CD4-positive, alpha-beta T cell treated with Interleukin-6 at 100 ng/mL for 8 hours (primary cell): ENCODE measurements at places on chromosomes 4 and X.

DNA sequence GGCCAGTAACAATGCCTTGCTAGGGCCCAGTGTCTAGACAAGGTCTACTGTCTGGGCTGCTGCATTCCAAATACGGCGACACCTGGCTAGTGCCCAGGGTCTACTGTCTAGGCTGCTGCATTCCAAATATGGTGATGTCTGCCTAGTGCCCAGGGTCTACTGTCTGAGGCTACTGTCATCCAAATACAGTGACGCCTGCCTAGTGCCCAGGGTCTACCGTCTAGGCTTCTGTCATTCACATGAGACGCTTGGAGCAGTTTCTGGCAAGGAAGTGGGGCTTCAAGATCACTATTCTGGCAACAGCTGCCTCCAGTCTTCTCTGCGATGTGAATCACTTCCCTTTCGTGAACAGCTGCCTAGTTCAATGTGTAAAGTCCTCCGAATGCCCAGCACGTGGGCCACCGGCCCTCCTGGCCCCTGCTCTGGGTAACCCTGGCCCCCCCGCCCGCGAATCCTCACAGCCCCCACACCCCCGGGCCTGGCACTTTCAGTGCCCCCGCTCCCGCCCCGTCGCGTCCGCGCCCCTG lies 12.7 kb downstream of the ACOX3 start:
- no peak for DNase-seq

GRCh38 chr4:144648042-144648441 lies 2.1 kb downstream of the HHIP start:
- no peak for DNase-seq

- DNase-seq, result no peak
Measured at GRCh38 chr4:68346461-68346860, 3.4 kb downstream of the YTHDC1 start.

DNA sequence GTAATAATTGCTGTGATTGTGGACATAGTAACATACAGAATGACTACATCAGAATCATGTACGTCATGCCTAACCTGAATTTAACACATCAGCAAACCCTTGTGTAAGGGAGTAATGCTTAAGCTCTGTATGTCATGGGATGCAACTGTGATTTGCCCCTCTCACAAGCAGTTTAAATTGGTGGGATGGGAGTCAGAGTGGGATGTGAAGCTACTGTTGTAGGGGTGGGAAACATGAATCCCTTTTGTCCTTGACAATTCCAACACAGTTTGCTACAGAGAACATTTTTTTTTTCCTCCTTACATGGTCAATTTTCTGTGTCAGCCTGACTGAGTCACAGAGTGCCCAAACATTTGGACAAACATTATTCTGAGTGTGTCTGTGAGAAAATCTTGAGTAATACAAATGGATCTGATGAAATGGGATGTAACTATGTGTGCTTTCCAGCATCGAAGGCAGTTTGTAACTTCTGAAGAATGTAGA lies 392.8 kb downstream of the GPM6A start:
- DNase-seq, result no peak

- no peak for DNase-seq
Measured at GRCh38 chr4:11252149-11252548, 176.5 kb downstream of the HS3ST1 start.

DNA sequence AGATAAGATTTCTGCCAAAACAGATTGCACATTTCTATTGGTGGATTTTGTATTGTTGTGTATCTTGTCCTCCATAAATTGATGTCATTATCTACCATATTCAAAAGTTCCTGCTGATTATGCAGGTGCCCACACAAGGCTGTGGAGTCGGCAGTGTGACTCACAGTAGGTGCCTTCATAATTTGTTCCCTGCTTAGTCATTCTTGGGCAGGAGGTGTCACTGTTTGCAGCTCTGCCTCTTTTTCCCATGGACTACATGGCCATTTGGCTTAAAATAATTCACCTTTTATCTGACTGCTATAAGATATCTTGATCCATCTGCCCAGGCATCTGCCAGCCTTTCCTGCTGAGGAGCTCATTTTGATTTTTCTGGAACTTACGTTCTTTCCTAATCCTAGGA lies 33.6 kb upstream of the ENPEP start:
- no peak for DNase-seq

DNA sequence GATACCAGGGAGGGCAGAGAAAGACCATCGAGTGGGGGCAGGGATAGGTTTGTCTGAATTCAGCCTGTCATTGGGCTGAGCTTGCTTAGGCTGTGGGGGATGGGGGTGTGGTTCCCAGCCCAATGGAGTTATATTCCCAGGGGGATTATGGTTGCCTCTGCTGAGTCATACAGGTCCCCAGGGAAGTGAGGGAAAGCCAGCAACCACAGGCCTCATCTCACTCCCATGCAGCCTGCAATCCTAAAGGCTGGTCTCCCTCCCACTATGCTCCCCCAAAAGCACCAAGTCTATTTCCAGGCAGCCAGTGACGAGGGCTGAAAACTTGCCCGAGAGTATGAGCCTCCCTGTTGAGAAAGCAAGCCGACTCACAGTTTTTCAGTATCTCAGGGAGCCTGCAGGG lies 39.3 kb downstream of the AFM start:
- DNase-seq, result no peak

- no peak for DNase-seq
Measured at GRCh38 chr4:1819284-1819683, 26.2 kb downstream of the FGFR3 start.

GRCh38 chrX:142043196-142043595 lies 139.5 kb downstream of the MAGEC1 start:
- DNase-seq, result no peak

DNA sequence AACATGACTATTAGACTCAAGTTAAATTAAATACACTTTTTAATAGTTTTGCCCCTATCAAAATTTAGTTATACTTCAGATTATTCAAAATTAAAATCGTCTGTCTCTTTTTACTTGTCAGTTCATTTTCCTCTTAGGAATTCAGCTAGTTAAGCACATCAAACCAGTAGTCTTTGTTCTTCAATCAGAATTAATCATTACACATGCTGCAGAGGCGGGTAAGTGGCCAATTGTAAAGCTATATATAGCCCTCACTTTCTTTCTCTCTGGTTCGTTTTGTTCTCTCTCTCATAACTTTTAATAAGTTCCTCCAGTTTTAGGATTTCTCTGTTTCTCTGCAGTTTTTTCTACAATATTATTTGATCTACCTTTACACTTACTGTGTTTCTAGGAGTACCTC lies 359.1 kb upstream of the PABPC4L start:
- no peak for DNase-seq

DNA sequence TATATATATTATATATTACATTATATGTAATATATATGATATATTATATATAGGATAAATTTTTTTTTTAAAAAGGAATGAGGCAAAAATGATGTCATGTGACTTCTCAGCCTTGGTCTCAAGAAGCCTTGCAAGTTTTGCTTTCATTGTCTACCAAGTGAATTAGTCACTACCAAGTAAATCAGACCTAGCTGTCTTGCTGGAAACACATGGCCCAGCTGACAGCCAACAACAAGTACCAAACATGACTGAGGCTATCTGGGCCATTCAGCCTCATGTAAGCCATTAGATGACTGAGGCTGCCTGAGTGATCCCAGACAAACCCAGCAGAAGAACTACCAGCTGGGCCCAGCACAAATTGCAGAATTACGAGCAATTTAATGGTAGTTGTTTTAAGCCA lies 44.9 kb downstream of the HAND2 start:
- DNase-seq, result no peak

- DNase-seq, result no peak
Measured at GRCh38 chr4:104749062-104749461, 254.4 kb upstream of the CXXC4 start.

DNA sequence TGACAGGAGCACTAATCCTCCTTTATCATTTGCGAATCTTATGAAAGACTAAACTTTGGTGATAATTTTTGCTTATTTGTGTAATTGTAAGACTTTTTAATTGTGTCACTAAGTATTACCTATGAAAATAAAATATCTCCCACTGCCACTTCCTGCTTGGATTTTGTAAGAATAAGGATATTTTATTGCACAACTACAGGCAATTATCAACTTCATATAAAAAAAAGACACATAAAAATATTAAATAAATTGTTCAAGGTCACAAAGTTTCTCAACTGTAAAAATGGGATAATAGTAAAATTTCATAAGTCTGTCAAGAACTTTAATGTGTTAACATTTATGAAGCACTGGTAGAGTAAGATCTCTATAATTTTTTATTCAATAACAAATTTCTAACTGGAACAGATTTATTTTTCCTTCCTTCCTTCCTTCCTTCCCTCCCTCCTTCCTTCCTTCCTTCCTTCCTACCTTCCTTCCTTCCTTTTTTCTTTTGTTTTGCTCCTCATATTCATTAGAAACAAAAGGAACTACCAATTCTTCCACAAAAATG lies 527.6 kb upstream of the FAM47C start:
- no peak for DNase-seq

GRCh38 chr4:142043509-142043908 lies 407.1 kb downstream of the IL15 start:
- no peak for DNase-seq

DNA sequence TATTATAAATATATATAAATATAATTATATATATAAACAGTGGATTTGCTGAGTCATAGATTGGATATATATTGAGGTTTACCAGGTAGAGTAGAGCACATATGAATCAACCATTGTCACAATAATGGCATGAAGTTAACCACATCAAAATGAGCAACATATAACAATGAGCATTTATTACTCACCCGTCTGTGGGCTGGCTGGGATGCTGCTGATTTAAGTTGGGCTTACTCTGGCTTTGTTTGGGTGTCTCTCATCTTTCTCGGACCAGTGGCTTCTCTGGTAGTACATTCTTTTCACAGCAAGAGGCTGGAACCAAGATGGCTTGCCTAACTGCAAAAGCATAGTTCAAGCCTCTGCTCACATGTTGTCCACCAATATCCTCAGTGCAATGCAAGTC lies 111.7 kb upstream of the TAPT1 start:
- DNase-seq, result no peak

GRCh38 chr4:170025523-170026252 lies 507 bp downstream of the MFAP3L start:
- DNase-seq, result no peak

GRCh38 chr4:26459756-26460530 lies 30.3 kb downstream of the CCKAR start:
- no peak for DNase-seq

DNA sequence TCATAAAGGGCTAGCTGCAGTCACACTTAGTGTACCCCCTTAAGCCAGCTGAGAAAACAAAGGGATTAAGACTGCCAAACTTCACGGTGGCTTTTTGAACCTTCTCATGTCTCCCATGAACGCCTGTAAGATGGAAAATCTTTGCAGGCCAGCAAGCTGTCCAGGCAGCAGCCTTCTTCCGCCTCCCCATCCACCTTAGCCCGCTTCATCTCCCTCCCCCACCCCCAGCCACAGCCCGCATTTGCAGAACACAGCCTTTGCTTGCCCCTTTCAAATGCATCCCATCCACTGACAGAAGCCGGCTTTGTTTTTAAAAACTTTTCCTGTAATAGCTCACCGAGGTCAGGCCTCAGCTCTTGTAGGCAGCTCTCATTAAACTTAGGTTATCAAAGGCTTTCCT lies 113.8 kb upstream of the FAM9B start:
- DNase-seq, result no peak

DNA sequence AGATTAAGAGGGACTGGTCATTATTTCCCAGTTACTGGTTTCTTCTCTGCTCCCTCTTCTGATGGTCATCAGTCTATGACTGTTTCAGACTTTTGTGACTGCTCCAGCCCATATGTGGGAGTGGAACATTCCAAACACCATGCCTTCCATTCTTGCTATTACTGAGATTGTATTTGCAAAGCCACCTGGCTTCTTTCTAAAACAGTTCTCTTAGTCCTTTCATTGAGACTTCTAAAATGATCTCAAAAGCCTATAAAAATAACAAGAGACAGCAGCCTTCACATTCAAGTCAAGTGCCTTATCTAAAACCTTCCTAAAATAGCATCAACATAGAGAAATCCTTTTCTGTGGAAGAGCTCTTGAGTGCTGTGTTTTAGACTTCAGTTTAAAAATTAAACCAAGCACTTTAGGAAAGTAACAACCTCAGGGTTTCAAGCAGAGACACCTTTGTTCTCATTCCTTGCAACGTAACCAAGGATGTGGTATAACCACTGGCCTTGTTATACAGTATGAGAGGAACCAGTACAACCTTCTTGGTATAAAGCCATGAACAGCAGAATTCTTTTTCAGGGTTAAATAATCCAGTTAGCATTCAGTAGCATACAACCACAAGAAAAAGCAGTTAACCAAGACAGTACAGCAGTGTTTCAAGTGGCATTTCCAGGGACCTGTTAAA lies 97.1 kb downstream of the NFKB1 start:
- DNase-seq, result peak; percentile 59

- no peak for DNase-seq
Measured at GRCh38 chrX:153387987-153388721, 13.0 kb downstream of the PNMA6E start.

- DNase-seq, result no peak
Measured at GRCh38 chr4:73902817-73903547, 33.8 kb downstream of the CXCL1 start.

GRCh38 chrX:7145454-7145853 lies 2.1 kb upstream of the STS start:
- no peak for DNase-seq

- DNase-seq, result no peak
Measured at GRCh38 chr4:7190691-7191545, 1.4 kb upstream of the SORCS2 start.

- no peak for DNase-seq
Measured at GRCh38 chr4:53943345-53944085, 120.9 kb downstream of the CHIC2 start.

DNA sequence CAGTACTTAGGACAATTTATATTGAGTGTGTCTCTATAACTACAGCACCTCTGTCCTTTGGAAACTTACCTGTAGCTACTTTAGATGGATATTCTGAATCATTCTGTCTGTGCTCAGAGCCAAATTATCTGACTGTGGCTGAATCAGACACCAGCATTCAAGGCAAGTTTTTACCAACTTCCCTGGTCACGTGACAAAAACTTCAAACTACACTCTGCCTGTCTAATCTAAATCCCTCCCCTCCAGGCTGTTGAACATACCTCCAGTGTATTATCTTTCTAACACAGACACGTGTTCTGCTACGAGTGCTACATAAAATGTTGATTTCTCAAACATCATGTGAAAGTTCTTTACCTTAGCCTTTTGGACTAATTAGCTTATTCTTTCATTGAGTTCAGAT lies 641.2 kb upstream of the CPEB2 start:
- DNase-seq, result no peak
